T-helper 17 cell (primary cell): ENCODE measurements at places on chromosomes 3 and 15.

GRCh38 chr3:107931326-107931725 lies 159.5 kb downstream of the CD47 start:
- no peak for DNase-seq
- no peaks in the 10 kb centered on the region for H3K27me3 ChIP-seq
- H3K27ac ChIP-seq: no peak overlapping the region
- H3K36me3 ChIP-seq: no peaks in the 10 kb centered on the region

DNA sequence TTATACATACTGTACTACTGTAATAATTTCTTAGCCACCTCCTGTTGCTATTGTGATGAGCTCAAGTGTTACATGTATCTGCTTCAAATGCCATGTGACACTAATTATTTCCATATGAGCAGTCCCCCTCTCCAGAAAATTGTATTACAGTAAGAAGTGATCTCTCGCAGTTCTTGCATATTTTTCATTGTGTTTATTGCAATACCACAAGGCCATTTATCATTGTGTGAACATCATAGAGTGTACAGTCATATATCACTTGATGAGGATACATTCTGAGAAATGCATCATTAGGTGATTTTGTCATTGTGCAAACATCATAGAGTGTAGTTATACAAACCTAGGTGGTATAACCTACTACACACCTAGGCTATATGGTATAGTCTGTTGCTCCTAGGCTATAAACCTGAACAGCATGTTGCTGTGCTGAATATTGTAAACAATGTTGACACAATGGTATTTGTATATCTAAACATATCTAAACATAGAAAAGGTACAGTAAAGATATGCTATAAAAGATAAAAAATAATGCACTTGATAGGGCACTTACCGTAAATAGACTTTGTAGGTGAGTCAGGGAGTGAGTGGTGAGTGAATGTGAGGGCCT lies 189.6 kb upstream of the MLF1 start:
- DNase-seq: no peak
- no peak overlapping the region for H3K27ac ChIP-seq
- H3K36me3 ChIP-seq: peaks cover 5% of the 10 kb centered on the region
- H3K27me3 ChIP-seq: no peaks in the 10 kb centered on the region

GRCh38 chr3:159654183-159655134 lies 334.2 kb upstream of the IL12A start:
- no peak overlapping the region for H3K4me3 ChIP-seq
- no peak overlapping the region for H3K27ac ChIP-seq
- H3K27me3 ChIP-seq: no peaks in the 10 kb centered on the region
- no peaks in the 10 kb centered on the region for H3K4me1 ChIP-seq
- no peaks in the 10 kb centered on the region for H3K36me3 ChIP-seq

DNA sequence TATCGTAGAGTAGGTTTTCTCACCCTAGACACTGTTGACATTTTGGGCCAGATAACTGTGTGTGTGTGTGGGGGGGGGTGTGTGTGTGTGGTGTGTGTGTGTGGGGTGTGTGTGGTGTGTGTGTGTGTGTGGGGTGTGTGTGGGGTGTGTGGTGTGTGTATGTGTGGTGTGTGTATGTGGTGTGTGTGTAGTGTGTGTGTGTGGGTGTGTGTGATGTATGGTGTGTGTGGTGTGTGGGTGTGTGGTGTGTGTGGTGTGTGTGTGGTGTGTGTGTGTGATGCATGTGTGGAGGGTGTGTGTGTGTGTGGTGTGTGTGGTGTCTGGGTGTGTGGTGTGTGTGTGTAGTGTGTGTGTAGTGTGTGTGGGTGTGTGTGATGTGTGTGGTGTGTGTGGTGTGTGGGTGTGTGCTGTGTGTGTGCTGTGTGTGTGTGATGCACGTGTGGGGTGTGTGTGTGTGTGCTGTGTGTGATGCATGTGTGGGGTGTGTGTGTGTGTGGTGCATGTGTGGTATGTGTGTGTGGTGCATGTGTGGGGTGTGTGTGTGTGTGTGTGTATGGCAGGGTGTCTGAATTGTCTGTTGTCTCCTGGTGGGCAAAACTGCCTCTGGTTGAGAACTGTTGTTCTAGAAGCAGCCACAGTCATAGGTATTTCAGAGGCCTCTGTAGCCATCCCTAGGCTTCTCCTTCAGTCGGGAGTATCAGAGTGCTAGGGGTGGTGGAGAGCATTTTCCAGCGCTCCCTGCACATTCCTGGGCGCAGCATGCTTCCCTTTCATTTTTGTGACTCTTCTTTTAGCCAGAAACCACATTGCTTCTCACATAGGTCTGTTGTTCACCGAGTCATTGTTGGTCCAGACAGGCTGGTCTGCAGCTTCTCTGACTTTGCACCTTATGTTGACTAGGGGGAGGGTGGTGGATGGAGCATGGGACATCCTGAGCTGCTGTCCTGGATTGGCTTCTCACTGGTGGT lies 84.4 kb downstream of the THSD4 start:
- no peak overlapping the region for H3K4me3 ChIP-seq
- H3K27ac ChIP-seq: no peak overlapping the region
- no peak for DNase-seq
- no peaks in the 10 kb centered on the region for H3K4me1 ChIP-seq
- no peaks in the 10 kb centered on the region for H3K36me3 ChIP-seq

DNA sequence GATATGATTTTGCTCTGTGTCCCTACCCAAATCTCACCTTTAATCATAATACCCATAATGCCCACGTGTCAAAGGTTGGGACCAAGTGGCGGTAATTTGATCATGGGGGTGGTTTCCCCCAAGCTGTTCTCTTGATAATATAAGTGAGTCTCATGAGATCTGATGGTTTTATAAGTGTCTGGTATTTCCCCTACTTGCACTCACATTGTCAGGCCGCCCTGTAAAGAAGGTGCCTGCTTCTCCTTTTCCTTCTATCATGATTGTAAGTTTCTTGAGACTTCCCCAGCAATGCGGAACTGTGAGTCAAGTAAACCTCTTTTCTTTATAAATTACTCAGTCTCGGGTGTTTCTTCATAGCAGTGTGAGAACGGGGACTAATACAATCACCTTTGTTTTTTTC lies 279.8 kb downstream of the ARPP21 start:
- no peaks in the 10 kb centered on the region for H3K4me1 ChIP-seq
- H3K27me3 ChIP-seq: no peaks in the 10 kb centered on the region
- H3K27ac ChIP-seq: no peak overlapping the region
- no peak overlapping the region for H3K4me3 ChIP-seq
- no peaks in the 10 kb centered on the region for H3K36me3 ChIP-seq

DNA sequence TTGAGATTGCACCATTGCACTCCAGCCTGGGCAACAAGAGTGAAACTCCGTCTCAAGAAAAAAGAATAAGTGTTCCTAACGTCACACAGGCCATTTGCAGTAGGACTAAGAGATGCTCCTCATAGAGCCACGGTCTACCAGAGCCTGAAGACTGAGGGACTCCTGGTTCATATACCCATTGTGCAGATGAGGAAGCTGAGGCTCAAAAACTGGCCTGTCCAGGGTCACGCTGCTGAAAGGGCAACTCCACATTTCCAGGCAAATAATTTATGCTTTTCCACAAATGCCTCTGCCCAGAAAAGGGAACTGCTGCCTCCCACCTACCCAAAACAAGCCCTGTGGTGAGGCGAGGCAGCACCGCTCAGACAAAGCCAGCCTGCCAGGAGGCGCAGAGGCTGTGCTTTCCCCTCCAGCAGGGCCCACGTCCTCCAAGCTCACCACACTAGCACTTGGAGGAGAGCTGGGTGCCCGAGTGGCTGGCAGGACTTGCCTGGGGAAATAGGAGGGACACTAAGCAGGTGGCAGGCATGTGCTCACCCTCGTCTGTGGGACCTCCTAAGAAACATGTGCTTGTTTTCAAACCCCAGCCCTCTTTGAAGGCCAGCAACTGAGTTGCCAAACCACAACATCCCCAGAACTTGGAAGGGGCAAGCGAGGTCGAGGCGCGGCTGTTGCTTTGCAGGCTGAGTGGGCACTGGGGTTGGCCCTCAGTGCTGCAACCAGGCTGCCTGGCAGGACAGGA lies 195.6 kb downstream of the XXYLT1 start:
- H3K27ac ChIP-seq: no peak overlapping the region
- H3K4me3 ChIP-seq: no peak overlapping the region
- H3K36me3 ChIP-seq: no peaks in the 10 kb centered on the region
- H3K4me1 ChIP-seq: peaks cover 14% of the 10 kb centered on the region
- DNase-seq: no peak
- H3K27me3 ChIP-seq: no peaks in the 10 kb centered on the region

- H3K27me3 ChIP-seq: no peaks in the 10 kb centered on the region
- H3K4me3 ChIP-seq: no peak overlapping the region
- H3K36me3 ChIP-seq: peaks cover 15% of the 10 kb centered on the region
- H3K27ac ChIP-seq: peak overlapping the region; percentile 67
These were observed 59.6 kb downstream of the PLCL2 start for GRCh38 chr3:16944356-16944755.

GRCh38 chr15:101159096-101159935 lies 92.5 kb downstream of the CHSY1 start:
- H3K36me3 ChIP-seq: no peaks in the 10 kb centered on the region
- peaks cover 2% of the 10 kb centered on the region for H3K4me1 ChIP-seq
- no peaks in the 10 kb centered on the region for H3K27me3 ChIP-seq
- no peak overlapping the region for H3K27ac ChIP-seq

GRCh38 chr3:142858043-142858442 lies 30.8 kb downstream of the PCOLCE2 start:
- H3K36me3 ChIP-seq: peaks cover 4% of the 10 kb centered on the region
- no peak overlapping the region for H3K4me3 ChIP-seq
- DNase-seq: no peak
- H3K27ac ChIP-seq: no peak overlapping the region
- H3K4me1 ChIP-seq: peaks cover 1% of the 10 kb centered on the region
- peaks cover 64% of the 10 kb centered on the region for H3K27me3 ChIP-seq

GRCh38 chr3:124985349-124985748 lies 50.8 kb upstream of the MUC13 start:
- H3K36me3 ChIP-seq: peaks cover 12% of the 10 kb centered on the region
- no peaks in the 10 kb centered on the region for H3K27me3 ChIP-seq
- H3K27ac ChIP-seq: no peak overlapping the region

DNA sequence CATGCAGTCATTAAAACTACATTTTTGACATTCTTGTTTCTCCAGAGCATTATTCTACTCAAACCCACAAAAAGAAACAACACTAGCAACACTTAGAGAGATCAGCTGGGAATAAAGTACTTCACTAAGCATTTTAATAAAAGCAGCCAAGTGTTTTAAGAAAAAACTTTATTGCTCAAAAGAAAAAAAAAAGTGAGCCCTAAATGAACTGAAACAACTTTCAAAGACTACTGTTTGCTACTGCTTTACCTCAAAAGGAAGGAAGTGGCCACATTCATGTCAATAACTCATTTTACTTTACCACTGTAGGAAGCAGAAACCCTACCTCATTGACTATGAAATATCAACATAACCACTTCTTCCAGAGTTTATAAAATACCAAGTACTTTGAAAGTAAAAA lies 91.3 kb downstream of the UACA start:
- no peak for DNase-seq
- no peak overlapping the region for H3K27ac ChIP-seq
- no peaks in the 10 kb centered on the region for H3K36me3 ChIP-seq
- peak overlapping the region; percentile 74 for H3K4me3 ChIP-seq
- peaks cover 15% of the 10 kb centered on the region for H3K4me1 ChIP-seq

DNA sequence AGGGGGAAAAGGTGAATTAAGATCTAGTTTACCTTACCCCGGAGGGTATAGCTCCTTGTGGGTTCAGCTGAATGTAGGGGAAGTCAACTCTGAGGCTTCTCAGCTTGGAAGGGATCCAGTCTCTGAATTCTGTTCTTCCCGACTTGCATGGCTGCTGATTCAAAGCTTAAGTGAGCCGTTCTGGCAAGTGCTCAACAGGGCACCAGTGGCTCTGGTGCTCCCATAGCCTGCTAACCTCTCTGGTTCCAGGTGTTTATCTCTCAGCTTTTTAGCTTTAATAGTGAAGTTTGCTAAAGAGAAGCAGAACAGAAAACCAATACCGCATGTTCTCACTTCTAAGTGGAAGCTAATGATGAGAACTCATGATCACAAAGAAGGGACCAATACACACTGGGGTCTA lies 46.3 kb upstream of the RBP1 start:
- no peak overlapping the region for H3K27ac ChIP-seq
- H3K27me3 ChIP-seq: no peaks in the 10 kb centered on the region
- no peaks in the 10 kb centered on the region for H3K4me1 ChIP-seq
- DNase-seq: no peak
- no peaks in the 10 kb centered on the region for H3K36me3 ChIP-seq

DNA sequence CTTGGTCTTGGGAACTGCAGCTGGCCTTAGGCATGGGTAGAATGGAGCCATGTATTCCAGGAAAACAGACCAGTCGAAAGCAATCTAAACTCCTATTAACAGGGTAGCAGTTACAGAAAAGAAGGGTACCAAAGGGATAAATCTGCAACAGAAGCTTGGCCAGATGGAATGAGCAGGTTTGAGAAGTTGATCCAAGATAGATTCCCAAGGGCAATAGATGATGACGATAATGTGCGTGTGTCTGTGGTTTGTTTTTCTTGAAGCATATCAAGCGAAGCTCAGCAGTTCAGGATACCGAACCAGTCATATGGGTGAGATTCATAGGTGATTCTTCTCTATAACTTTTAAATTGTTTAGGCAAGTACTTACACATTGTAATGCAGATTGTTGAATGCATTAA lies 203.8 kb upstream of the SEMA6D start:
- H3K27me3 ChIP-seq: no peaks in the 10 kb centered on the region
- no peaks in the 10 kb centered on the region for H3K4me1 ChIP-seq
- no peak for DNase-seq
- H3K4me3 ChIP-seq: no peak overlapping the region
- no peak overlapping the region for H3K27ac ChIP-seq

GRCh38 chr3:85589145-85589544 lies 630.4 kb downstream of the CADM2 start:
- no peaks in the 10 kb centered on the region for H3K27me3 ChIP-seq
- no peak overlapping the region for H3K27ac ChIP-seq
- H3K36me3 ChIP-seq: no peaks in the 10 kb centered on the region

DNA sequence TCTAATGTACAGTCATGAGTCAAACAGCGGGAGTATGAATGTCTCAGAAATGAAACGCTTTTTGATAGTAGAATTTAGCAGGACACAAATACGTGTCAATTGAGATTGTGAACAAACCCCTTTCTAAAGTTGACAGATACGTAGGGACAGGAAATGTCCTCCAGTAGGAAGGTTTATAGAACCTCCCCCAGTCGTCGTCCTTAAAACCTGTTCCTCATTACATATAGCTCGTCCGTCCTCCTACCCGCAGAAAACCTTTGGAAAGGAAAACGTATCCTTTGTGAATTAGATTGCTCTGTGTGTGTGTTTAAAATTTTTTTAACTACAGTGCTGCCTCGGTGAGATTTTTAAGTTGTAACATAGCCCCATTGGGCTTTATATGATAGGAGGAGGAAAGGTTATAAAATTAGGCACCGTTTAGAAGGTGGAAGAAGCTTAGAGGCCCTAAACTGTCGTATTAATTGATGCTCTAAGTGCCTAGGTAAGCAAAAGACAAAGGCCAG lies 4.1 kb downstream of the UBE2E1 start:
- H3K27ac ChIP-seq: peak overlapping the region; percentile 98
- peaks cover 54% of the 10 kb centered on the region for H3K4me1 ChIP-seq
- no peak for DNase-seq
- peaks cover 13% of the 10 kb centered on the region for H3K36me3 ChIP-seq
- peak overlapping the region; percentile 99 for H3K4me3 ChIP-seq

GRCh38 chr15:90318591-90318990 lies 33.5 kb upstream of the ZNF774 start:
- no peak for DNase-seq
- peaks cover 7% of the 10 kb centered on the region for H3K4me1 ChIP-seq
- peaks cover 8% of the 10 kb centered on the region for H3K27me3 ChIP-seq
- H3K36me3 ChIP-seq: no peaks in the 10 kb centered on the region
- H3K4me3 ChIP-seq: no peak overlapping the region
